ENCODE measurements at places on chromosomes 2 and 18.

DNA sequence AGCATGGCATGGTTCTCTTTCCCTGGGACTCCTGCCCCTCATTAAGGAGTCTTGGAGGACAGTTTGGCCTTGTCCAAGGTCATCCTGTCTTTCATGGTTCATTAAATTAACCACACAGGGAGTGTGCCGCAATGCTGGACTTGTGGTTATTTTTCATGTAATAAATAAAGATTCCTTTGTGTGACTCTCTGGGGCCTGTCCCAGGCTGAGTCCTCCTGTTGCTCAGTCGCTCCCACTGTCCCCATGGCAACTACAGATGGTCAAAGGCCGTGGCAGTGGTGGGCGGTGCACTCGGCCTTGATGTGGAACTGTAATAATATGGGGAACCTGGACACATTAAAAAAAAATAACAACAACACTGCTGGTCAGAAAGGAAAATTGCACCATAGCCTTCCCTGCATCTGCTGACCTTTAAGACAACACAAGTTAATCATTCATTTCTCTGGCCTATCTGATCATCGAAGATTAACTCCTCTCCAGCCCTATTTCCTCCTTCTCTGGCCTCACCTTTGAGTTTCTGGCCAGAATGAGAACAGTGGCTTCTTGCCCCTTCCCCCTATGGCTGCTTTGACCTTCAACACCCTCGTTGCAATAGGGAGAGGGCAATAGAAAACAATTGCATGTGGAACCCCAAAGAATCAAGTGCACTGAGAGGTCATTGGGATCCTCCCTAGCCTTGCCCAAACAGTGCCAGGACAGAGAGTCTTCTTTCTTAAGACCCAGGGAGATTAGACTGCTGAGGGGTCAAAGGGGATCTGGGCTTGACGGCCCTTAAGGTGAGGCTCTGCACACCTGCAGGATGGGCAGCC lies 44.7 kb downstream of the PSD4 start:
- DNase-seq: no peak

DNA sequence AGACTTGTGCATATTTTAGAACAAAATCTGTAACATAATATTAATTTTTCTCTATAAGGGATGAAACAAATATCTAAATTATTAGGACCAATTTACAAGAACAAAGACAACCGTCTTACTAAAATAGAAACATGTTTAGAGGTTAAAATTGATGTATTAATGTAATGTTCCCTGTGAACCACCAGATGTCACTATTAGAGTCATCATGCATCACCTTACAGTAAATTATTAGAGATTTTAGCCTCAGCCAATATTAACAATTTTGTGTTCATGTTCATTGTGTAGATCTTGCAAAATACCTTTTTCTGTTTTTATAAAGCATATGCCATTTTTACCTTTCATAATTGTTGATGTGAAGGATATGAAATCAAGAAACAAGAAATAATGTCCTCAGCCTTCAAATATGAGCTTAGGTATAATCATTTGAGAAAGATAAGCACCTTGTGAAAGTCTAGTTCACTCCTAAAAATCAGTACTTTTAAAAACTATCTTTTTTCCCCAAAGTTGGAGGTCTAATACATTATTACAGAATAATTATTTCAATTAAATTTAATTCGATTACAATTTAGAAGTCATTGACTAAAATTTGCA lies 344.3 kb upstream of the KCNH7 start:
- no peak for DNase-seq

GRCh38 chr18:7946734-7947377 lies 379.7 kb downstream of the PTPRM start:
- no peak for DNase-seq

- DNase-seq: no peak
Measured at GRCh38 chr2:67499989-67500388, 102.9 kb downstream of the ETAA1 start.

DNA sequence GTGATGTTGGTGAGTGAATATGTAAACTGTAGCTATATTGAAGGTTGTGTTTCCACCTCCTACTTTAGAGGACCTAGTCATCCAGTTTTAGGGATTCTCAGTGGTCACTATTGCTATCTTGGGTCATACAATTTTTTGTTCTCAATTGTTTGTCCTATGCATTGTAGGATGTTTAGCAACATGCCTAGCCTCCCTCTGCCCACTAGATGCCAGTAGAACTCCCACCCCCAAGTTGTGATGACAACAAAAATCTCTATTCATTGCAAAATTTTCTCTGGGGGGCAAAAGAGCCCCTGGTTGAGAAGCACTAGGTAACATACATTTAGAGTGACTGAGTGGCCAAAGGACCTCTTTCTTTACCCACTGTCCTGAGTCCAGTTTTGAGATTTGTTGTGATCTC lies 87.3 kb downstream of the LRRTM4 start:
- DNase-seq: no peak

GRCh38 chr2:112255875-112256274 lies 1.0 kb upstream of the ZC3H8 start:
- no peak for DNase-seq

GRCh38 chr2:16160281-16161084 lies 220.1 kb downstream of the MYCN start:
- DNase-seq: no peak

- no peak for DNase-seq
Measured at GRCh38 chr2:202201220-202202160, 36.9 kb downstream of the SUMO1 start.

- no peak for DNase-seq
Measured at GRCh38 chr2:138079976-138080375, 115.7 kb downstream of the HNMT start.

GRCh38 chr2:65231892-65232477 lies 4.4 kb downstream of the ACTR2 start:
- no peak for DNase-seq

DNA sequence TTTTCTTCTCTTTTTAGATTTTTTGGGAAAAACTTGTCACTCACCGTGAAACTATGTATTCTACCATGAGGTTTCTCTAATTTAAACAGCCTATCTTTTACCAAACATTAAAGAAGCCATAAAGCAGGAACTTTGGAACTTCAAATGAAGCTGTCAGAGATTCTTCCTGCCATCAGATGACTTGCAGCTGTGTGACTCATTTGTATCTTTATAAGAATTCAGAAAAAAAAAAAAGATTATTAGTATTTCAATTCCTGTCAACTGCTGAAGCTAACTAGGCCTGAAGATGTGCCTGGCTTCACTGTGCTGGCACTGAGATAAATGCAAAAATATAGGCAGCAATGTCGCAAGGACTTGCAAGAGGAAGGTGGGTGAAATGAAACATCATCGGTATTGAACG lies 1399.1 kb upstream of the PIK3C3 start:
- no peak for DNase-seq

DNA sequence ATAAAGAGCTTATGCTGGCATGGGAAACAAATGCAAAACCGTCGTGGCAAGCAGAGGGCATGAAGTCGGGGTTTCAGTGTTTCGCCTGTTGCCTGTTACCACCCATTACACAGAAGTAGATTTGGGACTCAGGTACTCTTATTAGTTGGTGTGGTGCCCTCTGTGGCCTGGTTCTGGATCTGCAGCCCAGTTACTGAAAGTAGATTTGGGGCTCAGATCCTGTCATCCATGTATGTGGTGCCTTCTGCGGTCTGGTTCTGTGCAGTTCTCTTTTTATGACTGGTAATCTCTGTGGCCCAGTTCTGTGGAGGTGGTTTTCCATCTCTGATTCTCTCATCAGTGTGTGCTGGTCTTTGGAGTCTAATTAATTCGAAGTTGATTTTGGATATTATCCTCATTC lies 45.2 kb downstream of the ADNP2 start:
- no peak for DNase-seq

GRCh38 chr2:206158563-206159345 lies 490 bp downstream of the NDUFS1 start:
- DNase-seq: no peak

DNA sequence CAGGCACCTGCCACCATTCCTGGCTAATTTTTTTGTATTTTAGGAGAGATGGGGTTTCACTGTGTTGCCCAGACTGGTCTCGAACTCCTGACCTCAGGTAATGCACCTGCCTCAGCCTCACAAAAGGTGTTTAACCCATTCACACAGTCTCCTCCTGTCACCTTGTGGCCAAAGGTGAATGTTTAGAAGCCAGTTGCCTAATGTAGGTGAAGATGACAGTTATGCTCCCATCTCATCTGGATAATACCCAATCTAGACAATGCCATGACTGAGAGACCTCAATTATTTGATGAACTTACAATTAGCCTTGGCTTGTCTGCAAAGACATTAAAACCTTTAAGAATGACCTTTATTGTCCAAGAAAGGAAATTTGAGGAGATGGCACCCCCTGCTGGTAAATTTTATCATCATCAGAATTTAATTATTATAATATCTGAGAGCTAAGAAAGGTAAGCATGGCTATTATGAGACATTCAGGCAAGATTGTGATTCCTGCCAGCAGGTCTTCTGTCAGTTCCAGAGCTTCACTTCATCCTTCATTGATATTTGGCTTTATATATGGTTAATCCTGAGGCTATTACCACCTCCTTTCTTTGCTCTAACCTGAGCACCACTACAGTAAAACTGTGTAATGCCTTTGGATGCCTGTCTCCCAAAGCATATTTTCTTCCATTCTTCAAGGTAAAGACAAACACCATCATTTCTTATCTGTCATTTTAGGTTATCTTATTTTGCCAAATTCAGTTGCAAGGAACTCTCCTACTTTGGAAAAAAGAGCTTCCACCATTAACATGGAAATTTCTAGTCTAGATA lies 117.6 kb downstream of the FAM124B start:
- DNase-seq: no peak

GRCh38 chr18:73331212-73331772 lies 463.5 kb upstream of the NETO1 start:
- DNase-seq: no peak

DNA sequence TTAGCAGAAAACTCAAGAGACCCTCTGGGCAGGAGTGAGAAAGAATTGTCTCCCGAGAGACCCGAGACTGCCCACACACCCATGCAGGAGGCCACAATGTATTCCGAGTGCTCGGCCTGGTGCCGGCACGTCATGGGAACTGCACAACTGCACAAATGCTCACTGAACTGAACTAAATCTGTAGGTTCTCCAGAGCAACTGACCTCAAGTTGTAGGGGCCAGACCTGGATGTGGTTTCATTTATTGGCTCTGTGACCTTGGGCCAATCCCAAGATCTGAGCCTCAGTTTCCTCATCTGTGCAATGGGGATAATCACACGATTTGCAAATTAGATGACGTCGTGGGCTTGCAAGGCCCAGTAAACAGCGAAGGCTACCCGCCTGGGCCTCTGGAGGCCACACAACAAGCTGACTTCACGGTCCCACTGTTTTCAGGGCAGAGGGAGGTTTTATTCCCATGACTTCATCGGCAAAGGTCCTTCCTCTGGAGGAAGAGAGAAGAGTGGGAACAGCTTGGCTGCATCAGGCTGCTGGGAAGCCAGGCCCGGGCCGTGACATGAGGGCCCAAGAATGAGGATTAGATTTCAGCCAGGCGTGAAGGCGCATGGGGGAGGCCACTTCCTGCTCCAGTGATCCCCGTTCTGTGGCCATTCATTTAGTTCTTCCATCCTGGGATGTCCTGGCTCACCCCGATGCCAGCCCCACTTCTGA lies 3.6 kb upstream of the ERFE start:
- no peak for DNase-seq

- DNase-seq: no peak
Measured at GRCh38 chr2:55482186-55482884, 37.2 kb upstream of the CFAP36 start.

DNA sequence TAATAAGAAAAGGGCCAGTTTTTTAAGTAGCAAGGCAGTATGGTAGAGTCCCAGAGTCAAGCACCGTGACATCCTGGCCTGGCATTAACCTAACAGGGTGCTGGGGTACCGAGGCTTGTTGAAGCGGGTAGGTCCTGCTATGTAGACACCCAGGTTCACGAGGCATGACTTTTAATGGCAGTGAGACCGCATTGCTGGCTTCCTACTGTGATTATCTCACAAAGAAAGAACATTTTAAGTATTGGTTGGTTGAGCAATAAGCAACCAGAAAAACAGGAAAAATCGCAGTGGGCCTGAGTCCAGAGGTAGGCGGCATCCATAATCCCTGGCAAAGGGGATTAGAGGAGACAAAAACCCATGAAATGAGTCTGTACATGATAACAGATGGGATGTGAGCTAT lies 927.9 kb upstream of the ACVR2A start:
- DNase-seq: no peak

DNA sequence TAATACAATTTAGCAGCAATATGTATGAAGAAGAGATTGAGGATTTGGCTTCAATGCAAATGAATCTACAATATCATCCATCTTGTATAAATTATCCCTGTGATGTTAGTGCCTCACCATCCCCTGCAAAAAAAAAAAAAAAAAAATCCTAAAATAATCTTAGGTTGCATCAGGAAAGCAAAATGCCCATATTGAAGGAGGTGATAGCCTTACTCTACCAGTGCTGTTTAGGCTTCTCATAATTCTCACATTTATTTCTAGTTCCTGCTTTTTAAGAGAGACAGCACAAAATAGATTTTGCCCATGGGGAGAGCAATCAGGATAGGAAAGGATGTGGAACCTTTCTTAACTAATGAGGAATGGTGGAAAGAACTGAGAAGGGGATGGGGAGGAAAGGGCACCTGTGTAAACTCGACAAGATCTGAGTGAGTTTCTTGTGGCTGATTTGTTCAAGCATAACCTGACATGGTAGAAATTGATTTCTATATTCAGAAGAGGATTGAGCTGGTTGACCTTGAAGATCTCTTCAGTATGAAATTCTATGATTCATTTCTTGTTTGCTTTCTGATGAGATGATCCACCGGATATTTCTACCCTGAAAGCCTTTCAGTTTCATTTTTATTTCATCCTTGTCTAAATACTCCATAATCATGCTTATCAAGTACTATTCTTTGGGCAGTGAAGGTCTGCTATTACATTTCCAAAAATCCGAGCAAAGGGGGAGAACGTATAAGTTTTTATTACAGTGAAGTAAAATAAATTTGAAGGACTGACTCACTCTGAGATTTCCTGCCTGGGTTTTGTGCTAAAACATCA lies 391.2 kb downstream of the PTPRM start:
- DNase-seq: no peak

- no peak for DNase-seq
Measured at GRCh38 chr2:74137651-74138599, 9.8 kb downstream of the BOLA3 start.

- no peak for DNase-seq
Measured at GRCh38 chr2:237701033-237701858, 73.9 kb downstream of the LRRFIP1 start.

- no peak for DNase-seq
Measured at GRCh38 chr2:195984923-195985726, 83.5 kb downstream of the DNAH7 start.

GRCh38 chr2:129428086-129428660 lies 551.3 kb upstream of the RAB6C start:
- DNase-seq: no peak

- no peak for DNase-seq
Measured at GRCh38 chr2:98388601-98389250, 42.5 kb downstream of the CNGA3 start.

DNA sequence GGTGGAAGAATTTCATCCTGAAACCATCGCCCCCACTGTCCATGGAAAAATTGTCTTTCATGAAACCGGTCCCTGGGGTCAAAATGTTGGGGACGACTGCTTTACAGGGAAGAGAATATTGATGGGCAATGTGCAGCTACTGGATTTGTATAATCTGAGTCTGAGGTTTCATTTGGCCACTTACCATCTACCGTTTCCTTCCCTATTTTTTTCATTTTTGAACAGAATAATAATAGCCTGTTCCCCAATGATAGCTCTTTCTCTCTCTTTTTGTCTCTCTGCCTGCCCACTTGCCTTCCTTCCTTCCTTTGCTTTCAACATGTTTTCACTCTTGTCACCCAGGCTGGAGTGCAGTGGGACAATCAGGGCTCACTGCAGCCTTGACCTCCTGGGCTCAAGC lies 78.3 kb upstream of the TLK1 start:
- DNase-seq: no peak
